Activated naive CD4-positive, alpha-beta T cell (primary cell): ENCODE measurements at places on chromosomes 5 and 9.

DNA sequence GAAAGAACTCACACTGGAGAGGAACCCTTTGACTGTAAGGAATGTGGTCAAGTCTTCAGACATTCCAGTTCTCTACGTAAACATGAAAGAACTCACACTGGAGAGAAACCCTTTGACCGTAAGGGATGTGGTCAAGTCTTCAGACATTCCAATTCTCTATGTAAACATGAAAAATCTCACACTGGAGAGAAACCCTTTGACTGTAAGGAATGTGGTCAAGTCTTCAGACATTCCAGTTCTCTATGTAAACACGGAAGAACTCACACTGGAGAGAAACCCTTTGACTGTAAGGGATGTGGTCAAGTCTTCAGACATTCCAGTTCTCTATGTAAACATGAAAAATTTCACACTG is 32.6 kb downstream of the MAPK9 start:
- DNase-seq, result no peak

DNA sequence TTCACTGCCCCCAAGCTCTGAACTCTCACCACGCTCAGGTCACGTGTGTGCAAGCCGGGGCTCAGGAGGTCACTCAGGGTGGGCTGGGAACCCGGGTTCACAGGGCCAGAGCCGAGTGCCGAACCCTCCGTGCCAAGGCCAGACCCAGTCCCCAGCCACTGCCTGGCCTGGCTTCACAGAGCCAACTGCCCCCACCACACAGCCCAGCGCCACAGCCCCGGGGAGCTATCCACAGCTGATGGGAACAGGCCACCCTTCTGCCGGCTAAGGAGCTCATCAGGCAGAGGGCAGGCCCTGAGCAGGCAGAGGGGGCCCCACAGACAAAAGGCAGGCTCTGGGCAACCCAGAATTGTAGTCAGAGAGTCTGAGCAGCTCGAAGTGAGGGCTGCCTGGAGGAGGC is 117.0 kb downstream of the VAV2 start:
- no peak for DNase-seq

- no peak for DNase-seq
Observed at GRCh38 chr5:98454407-98454806, 319.1 kb upstream of the RGMB start.

DNA sequence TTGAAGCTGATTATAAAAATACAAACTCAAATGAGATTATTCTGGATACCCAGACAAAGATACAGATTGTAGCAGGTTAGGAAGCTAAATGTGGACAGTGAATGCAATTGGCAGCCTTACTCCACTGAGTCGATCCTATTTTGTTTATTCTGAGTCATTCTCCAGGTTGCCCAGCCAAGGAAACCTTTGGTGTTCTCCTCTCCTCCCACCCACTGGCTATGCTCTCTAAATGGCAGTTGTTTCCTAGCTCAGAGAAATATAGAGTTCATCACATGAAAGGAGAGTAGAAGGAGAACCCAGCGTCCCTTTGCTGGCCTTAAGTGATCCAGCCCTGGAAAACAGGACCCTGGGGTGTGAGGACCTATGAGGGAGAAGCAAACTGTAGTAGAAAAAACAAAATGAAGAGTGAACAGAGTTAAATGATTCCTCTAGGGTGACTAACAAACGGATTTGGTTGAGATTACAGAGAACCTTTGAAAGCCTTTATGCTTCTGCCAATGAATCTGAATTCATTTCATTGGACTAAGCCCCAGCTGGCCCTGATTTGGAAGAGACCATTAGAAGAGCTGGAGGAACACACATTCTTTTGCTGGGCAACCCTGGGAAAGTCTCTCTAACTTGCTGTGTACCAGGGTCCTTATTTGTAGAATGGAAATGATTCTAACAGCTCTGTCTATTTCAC is 95.1 kb downstream of the BRINP1 start:
- DNase-seq, result no peak

- no peak for DNase-seq
Observed at GRCh38 chr9:126056312-126057021, 270.2 kb upstream of the MVB12B start.

- no peak for DNase-seq
Observed at GRCh38 chr9:104872656-104873488, 55.1 kb downstream of the ABCA1 start.
